ENCODE measurements at places on chromosomes 7 and 10.
A peak's percentile ranks its signal among the peaks of the same experiment; 100 is the strongest.

DNA sequence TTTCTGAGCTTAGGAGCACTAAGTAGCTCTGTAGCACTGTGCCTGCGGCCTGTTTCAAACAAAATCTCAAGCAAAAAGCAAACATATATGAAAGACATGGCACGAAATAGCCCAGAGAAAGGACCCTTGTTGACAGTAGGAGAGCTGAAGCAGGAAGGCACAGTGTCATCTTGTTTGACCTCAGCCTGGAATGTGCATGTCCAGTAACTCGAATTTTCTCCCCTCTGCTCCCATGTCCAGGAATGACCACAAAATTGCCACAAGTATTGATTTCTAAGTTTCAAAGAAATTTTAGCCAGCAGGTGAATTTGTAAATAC is 301.0 kb downstream of the CCDC3 start:
- no peak for DNase-seq

GRCh38 chr10:114262496-114262895 is 23.4 kb downstream of the VWA2 start:
- no peak for DNase-seq

GRCh38 chr7:111041577-111041976 is 49.4 kb upstream of the LRRN3 start:
- DNase-seq, result no peak

- DNase-seq, result no peak
Observed at GRCh38 chr10:86136934-86137333, 229.7 kb downstream of the GRID1 start.

GRCh38 chr7:91005841-91006240 is 258.4 kb upstream of the FZD1 start:
- DNase-seq, result no peak

DNA sequence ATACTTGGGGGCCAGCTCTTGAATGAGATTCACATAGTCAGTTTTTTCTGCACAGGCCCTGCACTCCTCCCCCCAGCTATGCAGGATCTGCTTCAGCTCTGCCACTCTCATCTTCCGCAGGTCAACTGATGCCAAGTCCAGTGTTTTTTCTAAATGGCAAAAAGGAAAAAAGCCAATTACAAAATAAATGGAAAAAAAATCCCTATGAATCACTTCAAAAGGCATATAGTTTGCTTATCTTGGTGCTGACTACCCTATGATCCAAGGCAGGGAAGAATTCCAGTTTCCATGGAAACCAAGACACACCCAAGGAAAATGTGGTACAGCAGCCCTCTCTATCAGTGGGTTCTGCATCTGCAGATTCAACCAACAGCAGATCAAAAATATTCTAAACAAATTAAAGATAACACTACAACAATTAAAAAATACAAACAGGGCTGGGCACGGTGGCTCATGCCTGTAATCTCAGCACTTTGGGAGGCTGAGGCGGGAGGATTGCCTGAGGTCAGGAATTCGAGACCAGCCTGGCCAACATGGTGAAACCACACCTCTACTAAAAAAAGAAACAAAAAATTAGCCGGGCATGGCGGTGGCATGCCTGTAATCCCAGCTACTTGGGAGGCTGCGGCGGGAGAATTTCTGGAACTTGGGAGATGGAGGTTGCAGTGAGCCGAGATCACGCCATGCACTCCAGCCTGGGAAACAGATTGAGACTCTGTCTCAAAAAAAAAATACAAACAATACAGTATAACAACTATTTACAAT is 17.6 kb downstream of the CDNF start:
- DNase-seq, result no peak

GRCh38 chr7:151727579-151728285 is 149.2 kb downstream of the PRKAG2 start:
- DNase-seq, result peak; percentile 90

DNA sequence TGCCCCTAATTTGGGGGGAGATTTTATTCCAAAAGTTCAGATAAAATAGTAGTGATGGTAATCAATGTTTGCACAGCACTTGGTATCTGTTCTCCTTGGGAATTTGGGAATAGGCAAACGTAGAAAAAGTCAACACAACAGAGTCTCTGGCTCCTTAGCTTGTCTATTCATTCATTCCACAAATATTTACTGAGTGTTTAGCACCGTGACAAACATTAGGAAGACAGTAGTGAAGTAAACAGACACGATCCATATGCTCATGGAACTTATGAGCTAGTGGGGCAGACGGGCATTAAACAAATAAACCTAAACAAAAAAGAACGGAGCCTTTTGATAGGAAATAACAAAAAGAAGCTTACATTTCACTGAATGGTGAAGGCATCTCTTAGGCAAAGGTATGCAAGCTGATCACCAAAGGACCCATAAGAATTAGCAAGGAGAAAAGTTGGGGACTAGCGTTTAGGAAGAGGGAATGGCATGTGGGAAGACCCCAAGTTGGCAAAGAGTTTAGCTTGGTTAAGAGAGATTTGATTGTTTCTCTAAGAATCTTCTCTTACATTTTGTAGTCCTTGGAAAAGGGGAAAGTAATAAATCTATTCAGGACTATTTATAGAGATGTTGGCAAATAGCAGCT is 243.9 kb upstream of the NPY start:
- no peak for DNase-seq

GRCh38 chr10:73850211-73850610 is 24.1 kb downstream of the CAMK2G start:
- no peak for DNase-seq

GRCh38 chr7:36962367-36962766 is 238.1 kb upstream of the AOAH start:
- no peak for DNase-seq

DNA sequence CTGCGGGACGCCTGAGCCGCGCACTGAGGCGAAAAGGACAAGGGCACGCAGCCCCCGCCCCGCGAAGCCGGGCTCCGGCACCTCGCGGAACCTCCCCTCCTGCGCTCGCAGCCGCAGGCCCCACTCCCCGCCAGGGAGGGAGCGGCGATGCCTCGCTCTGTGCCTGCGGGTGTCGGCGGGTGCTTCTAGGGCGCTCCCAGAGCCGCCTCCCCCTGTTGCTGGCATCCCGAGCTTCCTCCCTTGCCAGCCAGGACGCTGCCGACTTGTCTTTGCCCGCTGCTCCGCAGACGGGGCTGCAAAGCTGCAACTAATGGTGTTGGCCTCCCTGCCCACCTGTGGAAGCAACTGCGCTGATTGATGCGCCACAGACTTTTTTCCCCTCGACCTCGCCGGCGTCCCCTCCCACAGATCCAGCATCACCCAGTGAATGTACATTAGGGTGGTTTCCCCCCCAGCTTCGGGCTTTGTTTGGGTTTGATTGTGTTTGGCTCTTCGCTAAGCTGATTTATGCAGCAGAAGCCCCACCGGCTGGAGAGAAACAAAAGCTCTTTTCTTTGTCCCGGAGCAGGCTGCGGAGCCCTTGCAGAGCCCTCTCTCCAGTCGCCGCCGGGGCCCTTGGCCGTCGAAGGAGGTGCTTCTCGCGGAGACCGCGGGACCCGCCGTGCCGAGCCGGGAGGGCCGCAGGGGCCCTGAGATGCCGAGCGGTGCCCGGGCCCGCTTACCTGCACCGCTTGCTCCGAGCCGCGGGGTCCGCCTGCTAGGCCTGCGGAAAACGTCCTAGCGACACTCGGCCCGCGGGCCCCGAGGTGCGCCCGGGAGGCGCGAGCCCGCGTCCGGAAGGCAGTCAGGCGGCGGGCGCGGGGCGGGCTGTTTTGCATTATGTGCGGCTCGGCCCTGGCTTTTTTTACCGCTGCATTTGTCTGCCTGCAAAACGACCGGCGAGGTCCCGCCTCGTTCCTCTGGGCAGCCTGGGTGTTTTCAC is 519 bp downstream of the ITGB8 start:
- peak; percentile 10 for DNase-seq

DNA sequence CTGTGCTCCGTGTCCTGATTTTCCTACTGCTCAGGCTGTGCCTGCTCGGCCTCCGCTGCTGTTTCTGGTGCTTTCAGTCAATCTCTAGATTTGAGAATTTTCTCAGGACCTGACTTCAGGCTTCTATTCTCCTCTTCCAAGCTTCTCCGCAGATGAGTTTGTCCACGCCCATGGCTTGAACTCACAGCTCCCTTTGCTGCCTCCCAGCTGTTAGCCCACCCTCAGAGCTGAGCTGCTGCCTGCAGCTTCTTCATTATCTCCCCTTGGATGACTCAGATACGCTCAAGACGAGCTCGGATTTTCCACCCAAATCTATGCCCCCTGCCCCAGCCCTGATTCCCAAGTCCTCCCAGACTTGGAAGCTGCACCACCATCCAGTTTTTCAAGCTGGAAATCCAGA is 104.7 kb downstream of the FGFR2 start:
- no peak for DNase-seq

GRCh38 chr10:122188706-122189105 is 82.4 kb upstream of the BTBD16 start:
- no peak for DNase-seq

GRCh38 chr10:133004478-133004877 is 62.1 kb upstream of the CFAP46 start:
- no peak for DNase-seq

DNA sequence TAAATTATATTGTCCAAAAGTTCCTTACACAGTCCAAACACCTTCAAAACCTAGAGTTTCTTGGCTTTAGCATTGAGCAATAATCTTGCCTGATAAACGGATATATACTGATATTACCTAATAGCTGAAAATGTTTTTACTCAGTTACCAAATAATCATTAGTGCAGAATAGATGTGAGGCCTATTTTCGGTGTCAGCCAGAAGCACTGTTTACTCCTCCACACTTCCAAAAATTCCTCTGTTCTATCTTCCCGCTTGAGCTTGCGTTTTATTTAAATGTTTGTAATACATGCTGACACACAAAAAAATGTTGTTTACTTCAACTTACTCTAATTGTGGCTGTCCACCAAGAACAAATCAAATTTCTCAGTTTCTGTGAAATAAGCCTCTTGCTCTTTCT is 606.2 kb upstream of the TEX47 start:
- DNase-seq, result no peak

GRCh38 chr7:71782051-71782450 is 630.1 kb downstream of the CALN1 start:
- no peak for DNase-seq

- DNase-seq, result no peak
Observed at GRCh38 chr10:103677486-103678177, 177.7 kb downstream of the SH3PXD2A start.

- no peak for DNase-seq
Observed at GRCh38 chr7:71652510-71652909, 520.6 kb downstream of the GALNT17 start.

DNA sequence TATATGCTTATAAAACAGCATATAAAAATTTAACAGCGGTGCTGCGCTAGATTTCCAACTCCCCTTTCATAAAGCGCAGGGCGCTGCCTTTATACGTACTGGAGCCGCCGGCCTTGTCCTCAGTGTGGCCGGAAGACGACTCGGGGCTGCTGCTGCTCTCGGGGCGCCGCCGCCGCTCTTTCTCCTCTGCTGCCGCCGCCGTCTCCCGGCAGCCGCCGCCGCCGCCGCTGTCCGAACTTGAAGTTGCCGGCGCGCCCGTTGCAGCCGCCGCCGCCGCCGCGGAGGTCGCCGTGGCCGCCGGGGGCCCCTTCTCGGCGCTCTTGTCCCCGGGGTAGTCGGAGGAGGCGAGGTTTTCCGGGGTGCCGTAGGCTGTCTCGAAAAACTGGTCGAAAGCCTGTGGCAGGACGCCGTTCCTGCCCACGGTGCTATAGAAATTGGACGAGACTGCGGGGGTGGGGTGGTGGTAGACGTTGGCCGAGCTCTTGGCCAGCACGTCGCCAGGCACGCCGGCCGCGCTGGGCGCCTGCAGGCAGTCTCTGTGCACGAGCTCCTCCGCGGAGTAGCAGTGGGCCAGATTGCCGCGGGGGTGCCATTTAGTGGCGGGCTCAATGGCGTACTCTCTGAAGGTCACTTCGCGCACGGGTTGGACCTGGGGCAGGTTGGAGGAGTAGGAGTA is 557 bp downstream of the HOXA11 start:
- peak; percentile 41 for DNase-seq

DNA sequence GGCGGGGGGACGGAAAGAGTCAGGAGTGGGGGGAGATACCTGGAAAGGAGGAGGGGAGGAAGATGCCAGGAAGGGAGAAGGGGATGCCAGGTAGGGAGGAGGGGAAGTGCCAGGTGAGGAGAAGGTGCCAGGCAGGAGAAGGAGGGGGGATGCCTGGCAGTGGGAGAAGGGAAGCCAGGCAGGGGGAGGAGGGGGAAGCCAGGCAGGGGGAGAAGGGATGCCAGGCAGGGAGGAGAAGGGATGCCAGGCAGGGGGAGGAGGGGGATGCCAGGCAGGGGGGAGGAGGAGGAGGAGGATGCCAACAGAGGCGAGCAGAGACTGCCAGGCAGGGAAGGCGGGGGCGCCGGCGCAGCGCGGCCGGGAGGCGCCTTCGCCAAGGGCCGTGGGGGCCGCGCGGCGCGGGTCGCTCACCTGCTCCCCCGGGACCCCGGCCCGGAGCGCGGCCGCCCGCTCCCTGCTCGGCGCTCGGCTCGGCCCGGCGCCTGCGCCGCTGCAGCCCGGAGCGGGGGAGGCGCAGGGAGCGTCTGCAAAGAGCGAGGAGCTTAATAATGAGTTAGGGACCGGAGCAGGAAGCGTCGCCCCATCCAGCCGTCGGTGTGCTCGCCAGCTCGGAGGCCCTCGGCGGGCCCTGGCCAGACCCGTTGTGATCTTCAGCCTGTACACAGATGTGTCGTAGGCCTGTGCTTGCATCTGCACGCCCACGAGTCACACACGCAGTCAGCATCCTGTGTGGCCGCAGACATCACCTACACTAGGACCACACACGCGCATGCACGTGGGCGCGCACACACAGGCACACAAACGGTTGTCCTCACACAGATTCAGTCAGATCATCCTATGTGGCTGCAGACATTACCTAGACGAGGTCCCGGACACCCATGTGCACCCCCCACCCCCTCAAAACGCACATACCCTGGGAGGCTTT is 28.4 kb upstream of the SMARCD3 start:
- peak; percentile 55 for DNase-seq

DNA sequence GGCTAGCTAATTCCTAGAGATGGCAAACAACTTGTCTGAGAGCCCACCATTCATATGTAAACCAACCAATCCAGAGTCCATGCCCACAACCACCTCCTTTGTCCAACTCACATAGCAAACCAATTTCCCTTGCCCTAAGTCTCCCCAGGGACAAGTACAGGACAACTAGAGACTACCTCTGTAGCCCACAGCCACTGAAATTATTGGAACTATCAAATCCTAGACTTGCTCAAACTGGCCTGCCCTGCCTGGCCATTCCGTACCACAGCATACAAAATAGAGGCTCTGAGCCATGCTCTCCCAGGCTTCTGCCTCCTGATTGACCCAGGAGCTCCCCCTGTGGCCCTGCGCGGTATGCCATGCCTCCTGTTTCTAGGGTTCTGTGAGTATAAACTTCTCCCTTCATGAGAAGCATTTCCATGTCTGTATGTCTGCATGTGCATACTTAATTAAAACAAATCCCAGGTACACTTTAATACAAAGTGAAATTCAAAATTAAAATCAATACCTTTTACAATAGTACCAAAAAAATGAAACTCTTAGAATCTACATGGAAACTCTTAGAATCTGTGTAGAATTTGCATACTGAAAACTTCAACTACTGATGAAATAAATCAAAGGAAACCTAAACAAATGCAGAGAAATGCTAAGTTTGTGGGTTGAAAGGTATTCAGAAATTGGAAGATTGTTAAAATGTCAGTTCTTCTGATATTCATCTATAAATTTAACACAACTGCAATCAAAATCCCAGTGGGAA is 4.0 kb upstream of the HECW1 start:
- DNase-seq, result peak; percentile 44

GRCh38 chr7:50204581-50204980 is 99.9 kb upstream of the IKZF1 start:
- peak; percentile 29 for DNase-seq
